ENCODE measurements at places on chromosomes 1 and 21. TPM values are rescaled to one million over a fixed set of nuclear protein-coding genes. Genes with fewer than 3 reads are reported as not detected.

DNA sequence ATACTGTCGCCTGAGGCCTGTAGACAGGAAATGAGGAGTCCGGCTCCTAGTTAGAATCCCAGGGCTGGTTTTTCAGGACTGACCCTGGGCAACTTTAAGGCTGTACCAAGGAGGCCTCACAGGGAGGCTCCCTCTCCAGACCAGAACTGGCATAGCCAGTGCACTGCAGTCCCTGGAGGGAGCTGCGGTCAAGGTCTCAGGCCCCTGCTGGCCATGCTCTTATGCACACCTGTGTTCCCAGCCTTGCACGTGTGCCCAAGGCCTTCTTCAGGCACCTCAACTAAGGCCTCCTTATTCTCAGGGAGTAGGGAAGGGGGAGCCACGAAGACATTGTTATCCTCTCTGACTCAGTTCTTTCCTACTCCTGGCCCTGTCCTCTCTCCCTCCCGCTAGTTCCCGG, 22.0 kb upstream of the IFNAR1 start:
- DNase-seq, result no peak

Gene CFAP45
- 0.33 TPM for polyA plus RNA-seq

Gene CFAP107
- polyA plus RNA-seq, result not detected

Gene FAM229A
- 0.06 TPM for polyA plus RNA-seq

Gene PDXK
- 36.0 TPM for polyA plus RNA-seq

Gene LPAR3
- 0.40 TPM for polyA plus RNA-seq

DNA sequence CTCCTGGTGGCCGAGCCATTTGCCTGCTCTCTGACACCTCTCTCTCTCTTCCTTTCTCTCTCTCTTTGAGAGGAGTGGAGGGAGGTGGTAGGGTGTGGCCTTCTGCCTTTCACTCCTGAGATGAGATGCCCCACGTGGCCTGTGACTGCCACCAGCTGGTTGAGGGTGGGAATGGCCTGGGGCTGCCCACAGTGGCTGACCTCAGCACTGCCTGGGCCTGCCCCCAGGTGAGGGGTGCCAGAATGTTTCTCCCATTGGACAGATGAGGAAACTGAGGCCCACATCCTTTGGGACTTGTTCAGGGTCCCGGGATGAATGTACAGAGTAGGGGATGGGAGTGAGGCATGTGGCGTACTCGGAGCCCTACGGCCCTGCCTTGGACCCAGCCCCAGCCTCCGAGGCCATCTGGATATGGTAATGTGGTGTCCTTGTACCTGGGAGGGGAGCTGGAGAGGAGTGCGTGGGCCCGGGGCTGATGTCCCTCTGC, 12.7 kb upstream of the C1orf167 start:
- no peak for DNase-seq

DNA sequence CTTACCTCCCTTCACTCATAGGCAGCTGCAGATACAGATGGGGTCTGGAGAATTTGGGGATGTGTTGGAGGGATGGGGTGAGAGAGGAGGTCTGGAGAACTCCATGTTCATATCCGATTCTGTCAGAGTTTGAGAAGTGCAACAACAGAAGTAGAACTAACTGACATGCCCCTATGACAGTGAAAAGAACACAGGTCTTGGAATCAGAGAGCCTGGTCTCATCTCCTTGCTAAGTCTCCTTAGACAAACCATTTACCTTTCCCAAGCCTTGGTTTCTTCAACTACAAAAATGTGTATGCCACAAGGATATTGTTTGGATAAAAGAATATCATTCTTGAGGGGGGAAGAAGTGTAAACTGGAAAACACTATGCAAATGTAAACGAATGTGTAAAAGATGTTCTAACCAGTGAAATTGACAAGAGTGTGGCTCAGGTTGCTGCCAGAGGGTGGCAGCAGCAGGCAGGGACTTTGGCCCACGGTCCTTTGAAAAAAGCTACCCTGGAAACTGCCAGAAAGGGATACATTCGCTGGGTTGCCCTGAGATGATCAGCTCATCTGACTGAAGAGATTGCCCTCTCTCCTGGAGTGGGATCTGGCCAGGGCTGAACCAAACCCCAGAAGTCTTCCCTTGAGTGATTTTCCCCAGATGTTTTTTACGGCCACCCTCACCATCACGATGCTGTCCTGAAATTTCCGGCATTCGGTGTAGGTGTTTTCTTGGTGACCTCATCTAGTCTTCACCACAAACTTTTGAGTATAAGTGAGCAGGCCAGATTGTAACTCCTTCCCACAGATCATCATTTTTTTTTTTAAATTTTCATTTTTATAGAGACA, 17.0 kb upstream of the CD2 start:
- DNase-seq, result peak; percentile 87
